ENCODE measurements at places on chromosomes 5 and 9.
A peak's percentile ranks its signal among the peaks of the same experiment; 100 is the strongest.

GRCh38 chr9:83182071-83182470, 119.1 kb upstream of the RASEF start:
- DNase-seq, result no peak

DNA sequence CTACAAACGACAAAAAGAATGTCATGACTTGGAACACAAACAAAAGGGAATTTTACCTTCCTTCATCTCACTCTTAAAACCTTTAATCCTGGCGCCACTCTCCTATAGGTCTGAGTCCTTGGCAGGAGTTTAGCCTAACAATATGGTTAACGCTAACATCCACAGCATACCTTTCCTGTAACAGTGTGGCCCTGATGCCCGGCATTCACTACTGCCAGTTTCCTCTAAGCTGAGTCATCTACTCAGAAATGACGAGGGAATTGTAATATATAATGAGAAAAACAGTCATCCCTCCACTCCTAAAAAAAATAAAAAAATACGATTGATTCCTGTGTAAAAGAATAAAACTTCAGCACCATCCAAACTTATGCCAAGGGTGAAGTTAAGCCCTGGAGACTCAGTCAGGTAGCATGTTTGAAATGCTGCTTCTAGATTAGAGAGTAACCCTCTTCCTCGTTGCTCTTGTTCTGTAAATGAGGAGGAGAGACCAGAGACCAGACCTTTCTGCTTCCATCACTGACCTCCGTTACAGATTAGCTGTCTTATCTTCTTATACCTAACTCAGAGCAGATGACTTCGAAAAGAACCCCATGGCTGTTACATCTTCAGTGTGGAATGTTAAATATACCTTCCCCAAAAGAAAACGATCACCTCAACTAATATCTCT, 37.4 kb downstream of the CCDC125 start:
- no peak for DNase-seq

GRCh38 chr5:55821731-55822512, 29.2 kb upstream of the IL31RA start:
- no peak for DNase-seq

DNA sequence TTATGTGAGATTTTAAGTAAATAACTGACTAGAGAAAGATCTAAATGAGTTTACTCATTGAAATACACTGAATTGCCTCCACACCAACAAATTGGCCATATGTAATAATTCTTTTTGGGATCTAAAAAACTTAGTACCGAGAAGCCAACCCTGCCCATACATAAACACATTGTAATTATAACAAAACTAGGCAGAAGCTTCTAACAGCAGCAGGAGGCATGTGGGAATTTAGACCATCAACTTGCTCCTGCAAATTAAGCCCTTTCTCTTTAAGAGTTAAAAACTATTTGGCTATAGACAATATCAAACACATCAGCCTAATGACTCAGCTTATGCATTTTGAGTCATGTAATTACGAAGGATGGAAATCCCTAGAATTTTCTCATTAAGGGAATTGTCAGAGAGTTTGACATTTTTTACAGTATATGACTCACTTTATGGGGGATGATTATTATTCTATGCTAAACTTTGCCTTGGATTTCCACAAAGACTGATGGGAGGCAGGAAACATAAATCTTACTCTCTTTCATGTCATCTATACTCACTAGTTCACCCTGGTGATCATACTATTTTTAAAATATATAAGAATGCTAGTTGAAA, 1.0 kb downstream of the IL7R start:
- DNase-seq, result no peak

DNA sequence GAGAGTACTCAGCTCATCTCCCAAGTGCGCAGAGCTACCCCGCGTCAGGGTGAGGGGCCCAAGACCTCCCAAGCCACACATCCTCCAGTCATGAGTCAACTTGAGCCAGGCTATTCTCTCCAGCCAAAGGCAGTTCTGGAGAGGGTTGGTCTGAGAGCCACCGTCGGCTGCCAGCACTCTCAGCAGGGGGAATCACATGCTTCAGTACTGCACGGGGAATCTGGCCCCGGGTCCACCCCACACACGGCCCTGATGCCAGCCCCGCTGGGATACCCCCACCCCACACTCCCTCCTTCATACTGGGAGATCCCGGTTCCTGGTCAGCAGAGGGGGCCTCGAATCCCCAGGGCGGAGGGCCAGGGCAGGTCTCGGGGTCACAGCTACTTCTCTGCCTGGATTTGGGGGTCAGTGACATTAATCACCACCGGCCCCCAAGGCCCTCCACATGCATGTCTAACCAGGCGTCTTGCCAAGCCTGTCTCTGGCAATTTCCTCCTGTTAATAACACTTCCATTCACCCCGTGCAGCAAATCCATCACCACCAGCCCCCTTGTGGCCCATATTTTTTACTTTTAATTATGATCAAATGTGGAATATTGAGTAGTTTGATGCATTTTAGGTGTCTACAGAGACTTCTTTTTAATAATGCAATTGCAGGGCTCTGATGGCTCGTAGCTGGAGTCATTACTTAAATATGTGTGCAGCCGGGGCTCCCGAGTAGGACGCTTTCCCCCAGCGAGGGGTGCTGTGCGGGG, 102.9 kb upstream of the PPP1R26 start:
- no peak for DNase-seq

DNA sequence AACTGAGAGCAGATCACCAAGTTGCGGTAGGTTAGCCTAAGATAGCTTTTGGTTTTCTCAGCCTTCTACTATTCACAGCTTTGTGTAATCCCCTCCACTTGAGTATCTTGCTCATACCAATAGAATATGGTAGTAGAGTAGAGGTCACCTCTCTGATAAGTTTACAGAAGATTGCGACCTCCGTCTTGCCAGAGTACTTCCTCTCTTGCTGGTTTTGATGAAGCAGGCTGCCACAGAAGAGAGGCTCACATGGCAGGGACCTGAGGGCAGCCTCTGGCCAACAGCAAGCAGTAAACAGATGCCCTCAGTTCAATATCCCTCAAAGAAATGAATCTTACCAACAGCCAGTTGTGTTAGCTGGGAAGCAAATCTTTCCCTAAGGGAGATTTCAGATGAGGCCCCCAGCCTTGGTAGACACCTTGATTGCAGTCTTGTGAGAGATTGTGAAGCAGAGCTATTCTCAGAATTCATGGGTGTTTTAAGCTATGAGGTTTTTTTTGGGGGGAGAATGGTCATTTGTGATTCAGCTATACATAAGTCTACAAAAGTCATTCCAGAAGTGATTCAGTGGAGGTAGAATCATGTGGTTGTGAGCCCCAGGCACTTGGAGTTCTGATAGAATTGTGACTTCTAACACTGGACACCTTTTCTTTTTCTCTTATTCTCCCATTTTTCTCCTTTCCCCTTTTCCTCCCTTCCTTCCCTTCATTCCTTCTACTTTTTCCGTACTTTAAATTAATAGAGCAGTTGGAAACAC, 22.7 kb upstream of the CDKN2B start:
- no peak for DNase-seq

DNA sequence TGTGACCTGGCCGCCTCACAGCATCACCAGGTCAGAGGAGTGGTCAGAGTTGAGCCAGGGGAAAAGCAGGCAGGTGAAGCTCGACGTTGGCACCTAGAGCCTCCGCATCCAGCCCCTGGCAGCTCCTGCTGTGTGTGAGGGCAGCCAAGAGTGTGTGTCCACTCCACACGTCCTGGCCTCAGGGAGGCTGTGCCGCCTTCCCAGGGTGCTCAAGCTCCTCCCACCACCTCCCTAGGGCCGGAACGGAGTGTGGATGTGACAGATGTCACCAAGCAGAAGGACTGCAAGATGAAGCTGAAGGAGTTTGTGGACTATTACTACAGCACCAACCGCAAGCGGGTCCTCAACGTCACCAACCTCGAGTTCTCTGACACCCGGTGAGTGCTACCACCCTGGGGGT, 72.5 kb downstream of the PHF2 start:
- no peak for DNase-seq

- no peak for DNase-seq
These were observed 16.0 kb upstream of the SHC3 start for GRCh38 chr9:89194421-89195130.

GRCh38 chr9:83000765-83001164, 62.2 kb downstream of the RASEF start:
- DNase-seq, result no peak

DNA sequence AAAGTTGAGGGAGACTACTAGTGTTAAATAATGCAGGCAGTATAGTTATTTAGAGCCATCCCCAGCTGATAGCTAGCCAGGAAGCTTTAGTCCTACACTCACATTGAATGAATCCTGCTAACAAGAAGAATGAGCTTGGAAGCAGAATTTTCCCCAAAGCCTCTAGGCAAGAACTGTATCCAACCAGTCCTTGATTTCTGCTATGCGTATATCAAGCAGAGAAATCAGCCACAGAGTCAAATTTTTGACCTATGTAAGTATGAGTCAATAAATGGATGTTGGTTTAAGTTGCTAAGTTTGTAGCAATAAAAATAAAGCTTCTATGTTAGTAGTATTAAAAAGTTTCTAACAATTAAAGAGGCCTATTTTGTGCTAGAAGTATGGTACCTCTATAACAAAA, 672.1 kb upstream of the CHD1 start:
- DNase-seq, result no peak

DNA sequence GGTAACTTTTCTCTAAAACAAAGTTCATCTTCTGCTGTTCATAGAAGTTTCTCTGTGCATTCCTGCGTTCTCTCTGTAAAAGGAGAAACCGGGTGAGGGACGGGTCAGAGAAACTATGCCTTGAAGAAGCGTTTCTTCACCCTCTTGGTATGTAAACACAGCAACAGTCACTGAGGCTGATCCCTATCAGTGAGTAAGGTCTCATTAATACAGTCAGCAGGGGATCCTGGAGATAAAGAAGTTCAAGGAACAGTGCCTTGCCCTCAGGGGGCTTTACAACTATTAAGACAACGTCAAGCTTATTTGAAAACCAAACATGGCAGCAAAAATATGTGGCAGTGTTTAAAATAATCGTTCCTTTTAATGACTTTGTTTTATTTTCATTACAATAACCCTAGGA, 202.9 kb upstream of the IL12B start:
- no peak for DNase-seq

DNA sequence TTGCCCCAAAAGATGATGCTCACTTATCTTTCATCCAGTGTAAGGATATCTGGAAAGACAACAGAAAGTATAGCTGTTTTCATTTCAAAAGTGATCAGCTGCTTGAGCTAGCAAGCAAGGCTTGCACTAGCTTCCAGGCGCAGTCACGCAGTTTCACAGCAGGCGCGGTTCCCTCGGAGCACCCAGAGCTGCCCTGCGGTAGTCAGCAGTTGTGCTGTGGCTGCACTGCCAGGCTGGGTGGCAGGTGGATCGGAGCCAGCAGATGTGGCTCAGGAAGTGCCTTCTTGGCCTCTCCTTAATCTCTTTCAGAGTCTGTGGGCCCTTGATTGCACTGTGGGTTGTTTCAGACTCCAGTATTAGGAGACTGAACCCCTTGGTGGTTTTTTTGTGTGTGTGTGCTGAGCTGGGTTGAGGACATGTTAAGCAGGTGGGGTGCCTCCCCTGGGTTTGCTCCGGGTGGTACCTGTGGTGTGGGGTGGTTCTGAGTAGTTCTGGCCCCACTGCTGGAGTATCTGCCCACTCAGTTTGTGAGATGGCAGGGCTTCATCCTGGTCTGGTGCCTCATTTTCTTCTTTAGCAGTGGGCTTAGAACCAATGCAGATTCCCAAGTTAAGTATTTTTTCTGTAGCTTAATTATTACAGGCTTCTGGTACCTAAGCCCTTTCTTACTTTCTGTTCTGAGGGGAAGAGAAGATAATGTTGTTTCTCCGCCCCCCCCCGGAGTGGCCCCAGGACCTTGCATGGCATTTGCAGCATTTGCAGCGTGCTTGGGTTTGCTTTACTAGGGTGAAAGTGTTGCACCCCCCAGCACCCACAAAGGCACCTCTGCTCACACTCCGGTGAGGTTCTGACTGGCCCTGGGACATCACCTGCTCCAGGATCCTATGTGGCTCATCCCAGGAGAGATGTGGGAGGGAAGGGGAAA, 16.4 kb downstream of the TENT4A start:
- DNase-seq, result peak; percentile 10

DNA sequence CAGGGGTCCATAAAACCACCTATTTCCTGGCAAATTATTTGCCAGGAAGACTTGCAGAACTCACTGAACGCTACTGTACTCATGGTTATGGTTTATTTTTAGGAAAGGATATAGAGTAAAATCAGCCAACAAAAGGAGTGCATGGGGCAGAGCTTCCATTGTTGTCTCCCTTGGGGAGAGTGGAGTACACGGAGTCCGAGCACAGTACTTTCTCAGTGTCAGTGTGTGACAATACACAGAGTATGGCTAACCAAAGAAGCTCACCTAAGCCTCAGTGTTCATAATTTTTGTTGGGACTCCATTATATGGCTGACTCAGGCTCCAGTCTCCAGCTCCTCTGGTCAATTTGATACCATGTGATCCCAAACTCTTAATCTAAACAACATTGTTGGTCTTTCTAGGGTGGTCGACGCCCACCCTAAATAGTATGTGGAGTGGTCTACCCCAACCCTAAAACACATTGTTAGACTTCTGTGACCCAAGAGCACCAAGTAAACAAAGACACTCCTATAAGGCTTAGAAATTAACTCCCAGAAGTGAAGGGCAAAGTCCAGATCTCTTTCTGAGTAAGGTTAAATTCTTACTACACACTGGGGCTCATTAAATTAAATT, 74.9 kb downstream of the SLC44A1 start:
- no peak for DNase-seq

- DNase-seq, result no peak
These were observed 80.3 kb upstream of the EQTN start for GRCh38 chr9:27377147-27377807.

DNA sequence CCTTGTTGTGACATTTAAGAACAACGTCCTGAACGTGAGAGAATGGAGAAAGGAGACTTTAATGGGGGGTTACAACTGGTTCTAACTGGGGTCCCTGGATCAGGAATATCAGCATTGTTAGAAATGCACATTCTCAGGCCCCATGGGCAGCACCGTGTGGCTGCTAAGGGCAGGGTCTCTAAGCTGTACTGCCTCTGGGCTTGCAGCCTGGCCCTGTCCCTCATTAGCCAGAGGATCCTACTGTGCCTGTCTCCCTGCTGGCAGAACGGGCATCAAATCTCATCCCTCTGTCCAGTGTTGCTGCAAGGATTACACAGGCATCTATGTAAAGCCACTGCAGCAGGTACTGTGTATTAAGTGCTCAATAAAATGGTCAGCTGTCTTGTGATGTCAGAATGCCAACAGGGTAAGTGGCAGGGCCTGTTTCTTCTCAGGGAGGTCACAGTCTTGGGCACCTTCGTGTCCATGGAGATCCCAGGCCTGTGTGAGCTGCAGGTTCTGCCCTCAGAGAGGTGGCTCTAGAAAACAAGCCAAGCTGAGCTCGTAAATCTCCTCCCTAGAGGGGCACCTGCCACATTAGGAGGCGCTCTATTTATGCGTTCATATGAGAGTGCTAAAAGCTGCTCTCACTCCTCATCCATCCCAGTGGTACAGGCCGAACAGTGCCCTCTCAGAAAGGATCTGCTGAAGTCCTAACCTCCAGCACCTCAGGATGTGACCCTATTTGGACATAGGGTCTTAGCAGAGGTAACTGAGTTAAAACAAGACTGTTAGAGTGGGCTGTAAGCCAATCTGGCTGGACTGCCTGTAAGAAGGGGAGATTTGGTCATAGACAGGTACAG, 210.5 kb downstream of the GADD45G start:
- no peak for DNase-seq

Measured in activated naive CD4-positive, alpha-beta T cell (primary cell).